ENCODE measurements at places on chromosomes 12 and 14. TPM values are rescaled to one million over a fixed set of nuclear protein-coding genes. Genes with fewer than 3 reads are reported as not detected.

DNA sequence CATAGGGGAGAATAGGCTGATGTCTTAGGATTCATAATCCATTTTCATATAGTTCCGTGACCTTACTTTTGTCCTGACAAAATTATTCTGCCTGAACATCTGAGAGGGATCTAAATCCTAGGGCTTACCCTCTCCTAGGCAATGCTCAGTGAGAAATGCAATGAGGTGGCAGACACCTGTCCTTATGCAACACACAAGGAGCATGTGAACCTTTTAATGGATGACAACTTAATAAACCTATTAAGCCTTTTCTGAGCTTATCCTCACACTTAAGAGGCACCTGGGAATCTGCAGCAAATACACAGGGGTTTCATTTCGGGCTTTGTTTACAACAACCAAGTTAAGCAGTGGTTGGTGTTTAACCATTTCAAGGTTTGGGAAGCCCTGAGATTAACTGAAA, 24.6 kb downstream of the SINHCAF start:
- no peaks in the 10 kb centered on the region for H3K4me1 ChIP-seq
- H3K27ac ChIP-seq = no peak overlapping the region
- no peaks in the 10 kb centered on the region for H3K36me3 ChIP-seq

- DNase-seq = no peak
- H3K4me3 ChIP-seq = no peak overlapping the region
- no peaks in the 10 kb centered on the region for H3K27me3 ChIP-seq
- no peaks in the 10 kb centered on the region for H3K36me3 ChIP-seq
- no peaks in the 10 kb centered on the region for H3K4me1 ChIP-seq
- H3K27ac ChIP-seq = peak overlapping the region; percentile 19
These were observed 457.7 kb upstream of the TMEM132C start for GRCh38 chr12:127809275-127809674.

- H3K4me3 ChIP-seq = no peak overlapping the region
- no peaks in the 10 kb centered on the region for H3K4me1 ChIP-seq
- DNase-seq = no peak
- H3K27ac ChIP-seq = no peak overlapping the region
- H3K27me3 ChIP-seq = no peaks in the 10 kb centered on the region
- no peaks in the 10 kb centered on the region for H3K36me3 ChIP-seq
These were observed 248.3 kb upstream of the STXBP6 start for GRCh38 chr14:25298238-25298637.

DNA sequence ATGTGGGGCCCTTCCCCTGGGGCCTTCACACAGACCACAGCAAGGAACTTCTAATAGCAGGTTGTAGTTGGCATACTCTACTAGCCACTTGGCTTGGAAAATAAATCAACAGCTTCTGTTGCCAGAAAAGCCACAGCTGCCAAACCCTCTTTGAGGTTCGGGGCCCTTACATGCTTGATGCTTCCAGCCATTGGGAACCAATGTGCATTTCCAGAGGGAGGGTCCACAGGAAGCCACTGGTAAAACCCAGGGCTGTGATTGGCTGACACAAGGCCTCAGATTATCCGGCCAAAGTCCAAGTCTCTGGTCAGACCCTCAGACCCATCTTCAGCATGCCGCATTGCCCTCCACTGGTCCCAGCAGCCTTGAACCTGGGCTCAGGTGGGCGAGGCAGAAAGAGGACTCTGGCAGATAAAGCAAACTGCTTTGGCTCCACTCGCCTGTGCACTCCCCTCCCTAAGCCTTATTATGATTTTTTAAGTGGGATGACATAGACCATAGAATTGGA, 214.4 kb downstream of the BCL11B start:
- DNase-seq = no peak
- H3K4me1 ChIP-seq = no peaks in the 10 kb centered on the region
- no peak overlapping the region for H3K27ac ChIP-seq
- no peaks in the 10 kb centered on the region for H3K27me3 ChIP-seq

GRCh38 chr12:100266585-100266834, 369 bp downstream of the DEPDC4 start:
- peak overlapping the region; percentile 97 for H3K27ac ChIP-seq
- H3K4me1 ChIP-seq = peaks cover 18% of the 10 kb centered on the region
- no peaks in the 10 kb centered on the region for H3K36me3 ChIP-seq

DNA sequence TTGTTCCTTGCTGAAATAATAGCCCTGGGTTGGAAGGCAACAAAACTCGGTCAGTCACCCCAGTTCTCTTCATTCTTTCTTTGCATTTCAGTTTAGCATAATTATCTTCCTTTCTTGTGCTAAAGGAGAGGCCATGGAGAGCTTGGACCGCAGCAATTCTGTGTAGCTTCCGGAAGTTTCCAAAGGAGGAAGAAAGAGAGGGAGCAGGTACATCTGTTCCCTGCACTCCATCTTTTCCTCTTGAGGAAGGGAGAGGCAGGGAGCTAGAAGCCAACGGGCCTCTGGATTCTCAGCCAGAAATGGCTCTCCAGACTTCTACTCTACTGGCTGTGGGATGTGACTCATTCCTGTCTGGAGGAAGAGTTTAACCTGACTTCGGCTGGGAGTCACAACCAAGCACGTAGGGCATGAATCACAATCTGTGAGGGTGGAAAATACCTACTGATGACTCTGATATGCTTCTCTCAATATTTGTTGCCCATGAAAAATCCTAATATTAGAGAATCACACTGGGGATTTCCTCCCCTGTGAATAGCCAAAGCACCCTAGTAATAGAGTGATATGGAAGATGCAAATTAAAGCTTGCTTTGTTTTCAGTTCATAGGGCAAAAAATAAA, 17.0 kb downstream of the ANO6 start:
- peaks cover 13% of the 10 kb centered on the region for H3K36me3 ChIP-seq
- H3K27me3 ChIP-seq = no peaks in the 10 kb centered on the region
- peaks cover 60% of the 10 kb centered on the region for H3K4me1 ChIP-seq
- H3K27ac ChIP-seq = peak overlapping the region; percentile 98

DNA sequence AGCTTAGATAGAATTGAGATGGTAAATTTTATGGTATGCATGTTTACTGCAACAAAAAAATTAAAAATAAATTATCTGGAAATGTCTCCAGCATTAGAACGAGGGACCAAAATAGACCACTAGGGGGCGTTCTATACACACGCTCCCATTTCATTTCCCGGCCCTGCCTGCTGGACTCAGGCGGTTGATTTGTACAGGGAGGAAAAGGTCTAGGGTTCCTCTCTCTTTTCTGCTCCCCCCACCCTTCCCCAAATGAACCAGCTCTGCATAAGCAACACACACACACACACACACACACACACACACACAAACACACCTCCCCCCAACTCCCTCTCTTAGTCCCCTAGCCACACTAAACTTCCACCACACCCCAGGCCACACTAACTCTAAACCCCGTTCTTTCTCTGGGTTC, 7.8 kb upstream of the DTX1 start:
- DNase-seq = peak; percentile 56
- H3K4me3 ChIP-seq = no peak overlapping the region

DNA sequence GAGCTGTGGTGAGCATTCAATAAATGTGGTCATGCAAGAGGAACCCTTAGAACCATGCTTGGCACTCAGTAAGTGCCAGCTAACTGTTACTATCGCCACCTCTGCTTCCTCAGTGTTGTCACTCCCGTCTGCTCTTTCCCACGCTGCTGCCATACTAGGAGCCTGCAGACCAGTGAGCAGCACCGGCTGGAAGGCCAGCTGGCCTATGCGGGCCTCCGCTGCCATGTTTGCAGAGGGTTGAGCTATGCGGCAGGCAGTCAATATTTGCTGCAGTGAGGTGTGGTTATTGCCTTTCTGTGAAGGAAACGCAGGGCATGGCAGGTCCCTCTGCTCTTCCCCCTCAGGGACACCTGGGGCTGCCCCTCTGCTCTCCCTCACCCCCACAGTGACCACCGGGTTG, 13.0 kb downstream of the KMT5A start:
- H3K4me1 ChIP-seq = peaks cover 22% of the 10 kb centered on the region
- peaks cover 3% of the 10 kb centered on the region for H3K36me3 ChIP-seq
- H3K4me3 ChIP-seq = no peak overlapping the region
- no peak for DNase-seq
- no peak overlapping the region for H3K27ac ChIP-seq

GRCh38 chr12:47352067-47352466, 272.3 kb upstream of the AMIGO2 start:
- no peaks in the 10 kb centered on the region for H3K36me3 ChIP-seq
- H3K27ac ChIP-seq = no peak overlapping the region
- H3K27me3 ChIP-seq = no peaks in the 10 kb centered on the region
- DNase-seq = no peak
- H3K4me3 ChIP-seq = no peak overlapping the region

- H3K4me1 ChIP-seq = peaks cover 23% of the 10 kb centered on the region
- H3K4me3 ChIP-seq = no peak overlapping the region
- H3K36me3 ChIP-seq = no peaks in the 10 kb centered on the region
- H3K27me3 ChIP-seq = no peaks in the 10 kb centered on the region
These were observed 18.3 kb downstream of the AEBP2 start for GRCh38 chr12:19457561-19457960.

GRCh38 chr14:92540472-92541048, 27.0 kb downstream of the RIN3 start:
- no peaks in the 10 kb centered on the region for H3K27me3 ChIP-seq
- H3K4me3 ChIP-seq = no peak overlapping the region
- peak; percentile 93 for DNase-seq
- no peaks in the 10 kb centered on the region for H3K36me3 ChIP-seq
- peaks cover 8% of the 10 kb centered on the region for H3K4me1 ChIP-seq

DNA sequence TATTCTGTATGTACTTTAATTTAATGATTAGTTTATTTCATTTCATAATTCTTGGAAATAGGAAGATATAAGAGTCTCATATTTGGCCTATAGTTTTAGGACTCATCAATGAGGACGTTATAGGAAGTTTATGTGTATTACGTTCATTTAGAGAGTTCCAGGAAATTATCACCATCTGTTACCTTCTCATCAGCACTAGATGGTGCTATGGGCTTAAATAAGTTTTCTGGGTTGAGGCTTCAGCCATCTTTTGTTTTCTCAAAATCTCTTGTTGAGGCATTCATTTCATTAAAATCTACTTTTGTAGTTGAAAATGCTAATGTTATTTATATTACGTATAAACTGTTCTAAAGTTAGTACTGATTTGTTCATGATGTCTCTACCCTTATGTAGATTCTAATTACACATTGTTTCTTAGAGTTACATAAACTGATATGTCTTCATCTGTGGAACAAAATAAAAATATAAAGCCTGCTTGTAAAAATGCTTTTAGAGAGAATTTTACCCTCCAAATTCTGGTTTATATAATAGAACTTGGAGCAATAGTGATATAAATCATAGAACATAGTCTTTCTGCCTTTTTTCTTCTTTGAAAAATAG, 89.2 kb downstream of the CFAP54 start:
- no peaks in the 10 kb centered on the region for H3K4me1 ChIP-seq
- H3K27me3 ChIP-seq = no peaks in the 10 kb centered on the region
- no peak overlapping the region for H3K4me3 ChIP-seq

- DNase-seq = no peak
- H3K36me3 ChIP-seq = no peaks in the 10 kb centered on the region
These were observed 100.1 kb downstream of the PAH start for GRCh38 chr12:102816816-102817434.

DNA sequence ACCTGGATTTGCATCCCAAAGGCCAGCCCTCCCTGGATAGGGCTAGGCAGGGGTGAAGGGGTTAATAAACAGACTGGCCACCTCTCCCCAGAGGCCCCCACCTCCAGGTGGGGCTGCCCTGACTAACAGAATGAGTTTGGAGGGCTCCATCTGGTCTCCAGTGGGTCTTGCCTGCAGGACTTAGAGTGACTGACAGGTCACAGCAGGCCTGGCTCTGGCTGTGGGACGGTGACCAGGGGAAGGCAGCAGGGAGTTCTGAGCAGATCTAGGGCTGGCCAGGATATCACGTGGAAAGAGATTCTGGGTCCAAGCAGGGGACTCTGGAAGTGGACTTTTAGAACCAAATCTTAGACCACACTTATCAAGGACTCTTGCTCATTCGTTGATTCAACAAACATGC, 40.9 kb upstream of the LHX5 start:
- H3K4me1 ChIP-seq = no peaks in the 10 kb centered on the region
- no peaks in the 10 kb centered on the region for H3K36me3 ChIP-seq
- H3K4me3 ChIP-seq = no peak overlapping the region
- no peaks in the 10 kb centered on the region for H3K27me3 ChIP-seq
- H3K27ac ChIP-seq = no peak overlapping the region

DNA sequence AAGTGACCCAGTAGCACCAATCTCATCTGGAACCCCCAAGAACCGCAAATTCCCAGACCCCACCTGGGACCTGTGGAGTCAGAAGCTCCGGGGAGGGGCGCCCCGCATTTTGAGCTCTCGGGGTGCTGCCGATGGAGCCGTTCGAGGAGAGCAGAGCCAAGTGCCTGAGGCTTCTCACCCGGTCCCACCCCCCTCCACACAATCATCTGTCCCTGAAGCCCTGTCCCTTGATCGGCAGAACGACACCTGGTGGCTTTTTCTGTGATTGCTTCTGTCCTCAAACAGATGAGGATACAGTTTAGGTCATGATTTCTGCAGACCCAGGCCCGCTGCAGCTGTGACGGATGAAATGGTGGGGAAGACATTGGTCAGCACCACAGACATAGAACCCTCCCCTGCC, 74.7 kb downstream of the NOC4L start:
- peaks cover 10% of the 10 kb centered on the region for H3K27me3 ChIP-seq
- DNase-seq = no peak
- no peaks in the 10 kb centered on the region for H3K36me3 ChIP-seq
- H3K4me1 ChIP-seq = no peaks in the 10 kb centered on the region

DNA sequence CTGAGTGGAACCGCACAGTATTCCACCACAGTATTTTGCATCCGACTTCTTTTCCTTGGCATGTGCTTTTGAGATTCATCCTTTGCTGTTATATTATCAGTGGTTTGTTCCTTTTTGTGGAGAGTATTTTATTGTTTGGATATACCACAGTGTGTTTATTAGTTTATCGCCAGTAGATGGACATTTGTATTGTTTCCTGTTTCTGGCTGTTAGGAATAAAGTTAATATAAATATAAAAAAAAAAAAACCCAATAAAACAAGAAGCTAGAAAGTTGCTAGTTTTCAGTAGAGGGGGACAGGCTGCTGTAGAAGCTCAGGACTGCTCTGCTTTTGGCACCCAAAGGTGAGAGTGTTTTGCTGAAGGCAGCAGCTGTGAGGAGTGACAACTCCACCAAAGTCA, 62.0 kb upstream of the EEA1 start:
- peaks cover 12% of the 10 kb centered on the region for H3K4me1 ChIP-seq
- H3K27me3 ChIP-seq = no peaks in the 10 kb centered on the region
- no peaks in the 10 kb centered on the region for H3K36me3 ChIP-seq
- H3K4me3 ChIP-seq = no peak overlapping the region
- DNase-seq = no peak

GRCh38 chr12:101671833-101672232, 25.6 kb upstream of the CHPT1 start:
- H3K36me3 ChIP-seq = peaks cover 98% of the 10 kb centered on the region
- H3K27me3 ChIP-seq = no peaks in the 10 kb centered on the region
- no peak overlapping the region for H3K4me3 ChIP-seq

Gene NUP37
- 20.7 TPM for total RNA-seq

Gene SMIM41
- total RNA-seq = not detected

Gene KSR2
- not detected for total RNA-seq

Gene PLA2G1B
- total RNA-seq = 1.0 TPM

Gene SLC38A2
- total RNA-seq = 303 TPM

Gene CARMIL3
- 0.10 TPM for total RNA-seq
